ENCODE measurements at places on chromosomes 3 and 15. TPM values are rescaled to one million over a fixed set of nuclear protein-coding genes. Genes with fewer than 3 reads are reported as not detected.

The KCNMB2 gene
- total RNA-seq: not detected

The GRAMD1C gene
- total RNA-seq: 0.81 TPM

The GOLGA6L4 gene
- total RNA-seq: 0.62 TPM

GRCh38 chr15:39153716-39154115 lies 427.2 kb upstream of the THBS1 start:
- H3K27ac ChIP-seq: no peak overlapping the region
- H3K36me3 ChIP-seq: no peaks in the 10 kb centered on the region
- no peaks in the 10 kb centered on the region for H3K4me1 ChIP-seq
- no peak for DNase-seq
- no peaks in the 10 kb centered on the region for H3K27me3 ChIP-seq
- no peak overlapping the region for H3K4me3 ChIP-seq

GRCh38 chr3:26438325-26438940 lies 184.1 kb upstream of the LRRC3B start:
- H3K4me1 ChIP-seq: no peaks in the 10 kb centered on the region
- H3K27me3 ChIP-seq: no peaks in the 10 kb centered on the region
- no peak overlapping the region for H3K4me3 ChIP-seq
- DNase-seq: no peak
- H3K27ac ChIP-seq: no peak overlapping the region

GRCh38 chr3:164577667-164578210 lies 500.6 kb downstream of the SI start:
- H3K27ac ChIP-seq: no peak overlapping the region
- no peaks in the 10 kb centered on the region for H3K4me1 ChIP-seq
- H3K4me3 ChIP-seq: no peak overlapping the region
- H3K27me3 ChIP-seq: no peaks in the 10 kb centered on the region

GRCh38 chr3:8625991-8626390 lies 18.6 kb downstream of the SSUH2 start:
- no peak overlapping the region for H3K27ac ChIP-seq
- H3K4me3 ChIP-seq: no peak overlapping the region
- H3K4me1 ChIP-seq: no peaks in the 10 kb centered on the region
- DNase-seq: no peak

- H3K36me3 ChIP-seq: no peaks in the 10 kb centered on the region
- H3K4me1 ChIP-seq: no peaks in the 10 kb centered on the region
- no peak for DNase-seq
- no peak overlapping the region for H3K4me3 ChIP-seq
- no peaks in the 10 kb centered on the region for H3K27me3 ChIP-seq
Observed at GRCh38 chr3:19232566-19232965, 84.3 kb downstream of the KCNH8 start.

GRCh38 chr3:117628823-117629291 lies 919.3 kb downstream of the TUSC7 start:
- H3K4me3 ChIP-seq: no peak overlapping the region
- no peaks in the 10 kb centered on the region for H3K4me1 ChIP-seq
- H3K27ac ChIP-seq: no peak overlapping the region
- H3K27me3 ChIP-seq: no peaks in the 10 kb centered on the region
- no peaks in the 10 kb centered on the region for H3K36me3 ChIP-seq

GRCh38 chr15:69323893-69324430 lies 25.2 kb downstream of the PAQR5 start:
- no peak overlapping the region for H3K4me3 ChIP-seq
- H3K27me3 ChIP-seq: no peaks in the 10 kb centered on the region
- H3K27ac ChIP-seq: no peak overlapping the region

DNA sequence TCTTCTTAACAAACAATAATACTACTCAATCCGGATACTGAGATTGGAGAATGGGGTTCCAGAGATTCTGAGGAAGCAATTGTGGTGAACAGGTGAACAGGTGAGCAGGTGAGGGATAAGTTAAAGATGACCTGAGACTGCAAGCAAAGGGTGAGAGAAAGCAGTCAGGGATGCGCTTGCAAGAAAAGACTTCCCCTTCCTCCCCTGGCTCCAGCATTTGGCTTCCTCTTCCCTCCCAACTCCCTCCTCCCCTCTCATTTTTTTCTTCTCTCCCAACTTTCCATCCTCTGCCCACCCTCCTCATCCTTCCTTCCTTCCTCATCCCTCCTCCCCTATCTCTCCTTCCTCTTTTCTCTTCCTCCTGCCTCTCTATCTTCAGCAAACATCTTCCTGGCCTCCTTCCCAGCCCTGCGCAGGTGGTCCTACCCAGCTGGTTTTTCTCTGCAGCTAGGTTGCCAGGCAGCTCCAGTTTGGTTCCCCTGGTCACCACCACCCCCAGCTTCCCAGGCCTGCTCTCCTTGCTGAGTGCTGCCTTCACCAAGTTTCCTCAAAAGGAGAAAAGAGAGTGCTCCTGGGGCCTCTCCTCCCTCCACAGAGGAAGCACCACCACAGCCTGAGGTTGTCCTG lies 10.4 kb upstream of the VIPR1 start:
- H3K36me3 ChIP-seq: no peaks in the 10 kb centered on the region
- no peak overlapping the region for H3K27ac ChIP-seq
- no peak for DNase-seq
- no peaks in the 10 kb centered on the region for H3K4me1 ChIP-seq
- H3K4me3 ChIP-seq: no peak overlapping the region
- H3K27me3 ChIP-seq: no peaks in the 10 kb centered on the region

- H3K36me3 ChIP-seq: no peaks in the 10 kb centered on the region
- no peaks in the 10 kb centered on the region for H3K27me3 ChIP-seq
- H3K27ac ChIP-seq: no peak overlapping the region
- no peak for DNase-seq
- no peak overlapping the region for H3K4me3 ChIP-seq
- H3K4me1 ChIP-seq: no peaks in the 10 kb centered on the region
Observed at GRCh38 chr3:32220006-32220405, 18.5 kb upstream of the CMTM8 start.
